ENCODE measurements at places on chromosomes 2 and 18.

GRCh38 chr2:28565720-28566295, 69.9 kb downstream of the PLB1 start:
- DNase-seq: no peak

DNA sequence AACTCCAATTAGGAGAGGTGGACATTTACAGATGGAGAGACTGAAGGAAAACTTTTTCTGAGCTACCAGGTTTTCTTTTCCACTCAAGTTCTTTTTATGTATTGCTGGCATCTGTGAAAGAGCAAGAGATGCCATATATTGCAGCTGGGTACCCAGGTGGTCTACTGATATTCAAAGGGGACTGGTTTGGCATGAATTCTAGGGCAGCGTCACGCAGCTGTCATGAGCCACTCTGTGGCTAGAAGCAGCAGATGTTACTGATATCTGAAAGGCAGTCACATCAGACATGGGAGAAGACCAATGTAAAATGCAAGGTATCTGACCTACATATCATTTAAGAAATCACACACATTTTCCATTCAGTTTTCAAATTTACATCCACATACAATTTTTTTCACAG, 408.8 kb downstream of the GALNT13 start:
- DNase-seq: no peak

GRCh38 chr2:61949714-61950560, 44.5 kb downstream of the COMMD1 start:
- no peak for DNase-seq

DNA sequence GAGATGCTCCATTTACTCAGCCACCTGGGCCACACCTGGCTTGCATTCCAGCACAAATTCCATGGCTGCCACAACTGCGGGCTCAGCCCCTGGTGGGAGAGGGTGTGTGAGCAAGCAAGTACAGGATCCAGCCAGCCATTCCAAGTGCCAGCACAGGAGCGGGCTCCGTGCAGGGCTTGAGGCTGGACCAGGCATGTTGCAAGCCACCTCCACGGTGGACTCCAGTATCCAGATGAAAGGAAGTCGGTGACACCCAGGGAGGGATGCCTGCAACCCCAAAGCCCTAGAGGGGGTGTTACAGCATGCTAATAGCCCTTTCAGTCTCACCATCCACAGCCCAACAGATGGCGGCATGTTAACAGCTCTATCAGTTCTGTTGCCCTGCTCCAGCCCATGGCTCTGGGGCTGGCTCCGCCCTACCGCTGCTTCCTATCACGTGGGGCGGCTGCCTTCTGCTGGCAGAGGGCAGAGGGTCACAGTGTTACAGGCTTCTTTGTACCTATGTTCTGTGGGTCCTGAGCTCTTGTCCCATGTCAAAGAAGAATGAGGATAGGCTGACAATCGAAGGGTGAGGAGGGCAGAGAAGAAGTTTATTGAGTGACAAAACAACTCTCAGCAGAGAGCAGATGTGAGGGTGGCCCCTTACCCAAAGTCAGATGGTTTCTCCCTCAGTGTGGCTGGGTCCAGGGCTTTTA, 11.7 kb upstream of the GORASP2 start:
- DNase-seq: no peak

DNA sequence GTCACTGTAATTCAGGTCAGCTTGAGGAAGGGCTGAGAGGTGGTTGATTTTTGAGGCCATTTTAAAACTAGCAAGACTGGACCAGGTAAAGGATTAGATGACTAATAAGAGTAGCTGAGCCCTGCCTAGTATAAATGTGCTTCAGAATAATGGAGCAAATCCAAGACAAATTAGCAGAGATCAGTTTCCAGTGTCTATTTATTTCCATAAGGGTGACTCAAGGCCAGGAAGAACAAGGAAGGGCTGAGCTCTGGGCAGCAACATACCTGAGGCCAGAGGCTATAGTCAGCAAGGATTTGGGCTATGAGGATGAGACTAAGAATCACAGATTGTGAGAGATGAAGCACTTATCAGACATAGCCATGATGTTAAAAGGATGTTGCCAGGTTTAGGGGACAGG, 339.0 kb upstream of the LRRTM1 start:
- no peak for DNase-seq

GRCh38 chr2:228446734-228447133, 265.2 kb upstream of the SPHKAP start:
- no peak for DNase-seq

DNA sequence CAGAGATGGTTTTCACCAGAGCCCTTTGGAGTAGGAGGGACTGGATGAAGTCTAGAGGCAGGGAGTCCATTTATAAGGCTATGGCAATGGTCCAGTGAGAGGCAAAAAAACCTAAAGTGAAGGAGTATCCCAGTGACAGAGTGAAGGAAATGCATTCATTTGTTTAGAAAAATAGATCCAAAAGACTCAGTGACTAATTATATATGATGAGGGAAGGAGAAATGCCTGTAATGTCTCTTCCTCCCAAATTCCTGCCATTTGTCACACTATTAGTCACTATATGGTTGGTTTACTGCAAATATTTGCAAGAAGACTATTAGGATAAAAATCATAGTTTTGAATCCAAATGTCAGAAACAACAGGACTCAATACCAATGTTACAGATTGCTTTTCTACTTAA, 104.2 kb downstream of the ZNF521 start:
- no peak for DNase-seq

DNA sequence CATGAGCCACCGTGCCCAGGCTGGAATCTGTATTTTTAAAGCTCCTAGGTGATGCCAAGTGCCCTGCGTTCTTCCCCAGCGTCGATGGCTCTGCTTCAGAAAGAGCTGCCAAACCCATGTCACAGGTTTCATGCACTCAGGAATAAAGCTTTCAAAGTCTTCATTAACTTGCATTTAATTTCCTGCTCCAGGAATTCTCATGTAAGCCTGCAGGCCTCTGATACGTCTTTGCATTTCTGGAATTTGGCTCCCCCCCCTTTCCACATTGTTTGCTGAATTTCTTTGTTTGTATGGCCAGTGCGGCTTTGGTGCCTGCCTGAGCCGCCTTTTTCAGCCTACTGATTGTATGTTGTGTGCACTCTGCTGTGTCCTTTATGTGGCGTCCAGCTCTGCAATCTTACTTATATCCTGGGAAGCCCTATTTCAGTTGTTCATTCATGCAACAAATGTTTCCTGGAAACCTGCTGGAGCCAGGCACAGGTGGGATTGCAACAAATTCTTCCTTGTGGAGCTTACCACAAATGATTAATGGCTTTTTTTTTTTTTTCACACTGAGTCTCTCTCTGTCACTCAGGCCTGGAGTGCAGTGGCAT, 17.9 kb upstream of the OTOF start:
- no peak for DNase-seq

DNA sequence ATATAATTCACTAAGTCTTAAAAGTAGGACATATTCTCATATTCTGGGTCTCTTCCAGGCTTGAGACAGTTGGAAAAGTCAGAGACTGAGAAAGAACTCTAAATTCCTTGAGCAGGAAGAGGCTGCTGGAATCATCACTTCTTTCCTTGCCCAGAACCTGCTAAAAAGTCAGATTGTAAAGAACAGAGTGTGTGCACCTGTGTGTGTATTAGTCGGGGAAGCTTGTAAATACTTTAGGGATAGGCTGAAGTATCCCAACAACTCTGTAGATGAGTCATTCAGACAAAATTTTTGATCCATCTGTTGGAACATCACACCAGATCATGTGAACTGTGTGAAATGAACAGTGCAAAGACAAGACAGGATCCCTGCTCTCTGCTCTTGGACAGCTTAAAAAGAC, 16.1 kb downstream of the GAREM1 start:
- DNase-seq: no peak

GRCh38 chr2:8315531-8316165, 366.2 kb upstream of the ID2 start:
- DNase-seq: no peak

- no peak for DNase-seq
Measured at GRCh38 chr18:5759194-5759593, 136.1 kb downstream of the TMEM200C start.

GRCh38 chr2:18856765-18857164, 267.4 kb upstream of the NT5C1B start:
- DNase-seq: no peak
